AG09319 (cell line): ENCODE measurements at places on chromosomes 6 and 20.

DNA sequence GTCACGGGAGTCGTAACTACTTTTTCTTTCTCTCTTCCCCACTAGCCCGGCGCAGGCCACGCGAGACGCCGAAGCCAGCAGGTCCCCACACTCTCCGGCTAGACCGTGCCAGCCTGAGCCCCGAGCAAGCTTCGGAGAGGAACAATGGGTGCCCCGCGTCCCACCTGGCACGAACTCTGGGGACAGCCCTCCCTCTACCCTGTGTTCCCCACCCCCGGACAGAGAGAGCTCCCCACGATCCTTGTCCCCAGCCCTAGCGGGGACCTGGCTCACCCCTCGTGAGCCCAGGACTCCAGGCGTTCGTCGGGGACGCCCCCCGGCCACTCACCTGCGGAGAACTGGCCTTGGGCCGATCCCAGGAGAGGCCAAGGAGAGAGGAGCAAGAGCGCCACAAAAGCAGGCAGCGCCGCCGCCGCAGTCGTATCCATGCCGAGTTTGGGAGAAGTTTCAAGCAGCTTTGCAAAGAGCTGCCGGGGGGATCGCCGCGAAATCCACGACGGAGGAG lies 416 bp downstream of the PTPRK start:
- no peak for DNase-seq

DNA sequence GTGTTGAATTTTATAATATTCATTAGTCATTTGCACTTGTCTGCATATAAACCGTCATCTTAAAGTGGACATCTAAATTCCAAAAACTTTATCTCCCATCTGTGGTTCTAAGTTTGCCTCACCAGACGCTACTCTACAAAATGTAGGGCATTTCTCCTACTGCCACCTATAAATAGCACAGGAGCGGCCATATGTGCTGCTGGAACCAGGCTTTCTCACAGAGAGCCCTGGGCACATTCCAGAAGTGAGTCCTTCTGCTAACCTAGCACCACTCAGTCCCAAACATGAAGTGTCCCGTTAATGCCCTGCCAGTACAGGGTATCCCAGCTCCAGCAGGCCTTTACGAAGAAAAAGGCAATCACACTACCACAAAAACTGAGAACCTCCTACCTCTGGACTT lies 153.7 kb downstream of the TMEM242 start:
- no peak for DNase-seq

DNA sequence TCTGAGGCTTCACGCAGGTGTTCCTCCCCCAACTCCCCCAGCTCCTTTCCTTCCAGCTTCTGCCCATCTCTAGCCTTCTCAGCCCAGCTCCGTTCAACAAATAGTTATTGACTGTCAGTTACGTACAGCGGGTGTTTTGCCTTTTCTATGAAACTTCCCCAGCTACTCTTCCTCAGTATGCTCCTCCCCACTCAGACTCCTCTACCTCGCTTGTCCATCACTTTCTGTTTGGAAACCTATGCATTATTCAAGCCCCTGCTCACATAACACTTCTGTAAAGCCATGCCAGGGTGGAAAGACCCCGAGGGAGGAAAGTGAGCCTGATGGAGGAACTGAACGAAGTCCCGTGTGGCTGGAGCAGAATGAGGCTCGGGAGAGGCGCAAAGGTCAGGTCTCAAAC lies 44.2 kb upstream of the NR2E1 start:
- DNase-seq = no peak

DNA sequence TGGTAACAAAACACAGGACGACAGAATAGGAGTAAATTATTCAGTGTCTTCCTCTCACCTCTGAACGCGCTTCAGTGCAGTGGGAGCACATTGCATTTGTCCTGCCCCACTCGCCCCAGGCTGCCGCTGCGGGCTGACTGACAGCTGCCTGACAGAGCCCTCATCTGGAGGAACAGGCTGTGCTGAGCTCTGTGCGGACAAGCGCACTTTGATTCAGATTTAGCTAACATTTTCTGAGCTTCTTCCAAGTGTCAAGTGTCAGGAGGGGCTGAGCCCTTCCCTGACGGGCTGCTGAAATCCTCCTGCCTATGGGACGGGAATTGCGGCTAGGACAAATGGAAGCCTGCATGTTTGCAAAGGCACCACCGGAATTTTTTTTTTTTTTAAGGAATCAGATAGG lies 383.0 kb upstream of the CDH4 start:
- no peak for DNase-seq

DNA sequence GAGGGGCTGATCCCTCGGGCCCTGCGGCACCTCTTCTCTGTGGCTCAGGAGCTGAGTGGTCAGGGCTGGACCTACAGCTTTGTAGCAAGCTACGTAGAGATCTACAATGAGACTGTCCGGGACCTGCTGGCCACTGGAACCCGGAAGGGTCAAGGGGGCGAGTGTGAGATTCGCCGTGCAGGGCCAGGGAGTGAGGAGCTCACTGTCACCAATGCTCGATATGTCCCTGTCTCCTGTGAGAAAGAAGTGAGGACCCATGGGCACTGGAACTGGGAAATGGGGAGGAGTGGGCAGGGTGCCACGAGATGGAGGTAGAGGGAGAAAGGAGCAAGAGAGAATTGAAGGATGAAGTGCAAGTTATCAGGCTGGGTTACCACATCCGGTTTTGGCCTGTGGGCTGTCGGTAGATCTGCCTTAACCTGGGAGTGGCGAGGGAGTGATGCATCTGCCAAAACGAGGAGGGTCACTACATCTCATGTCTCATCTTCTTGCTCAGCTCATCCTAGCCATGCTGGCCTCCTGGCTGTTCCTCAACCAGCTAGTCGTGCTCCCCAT lies 5.4 kb upstream of the PHF1 start:
- DNase-seq = no peak

DNA sequence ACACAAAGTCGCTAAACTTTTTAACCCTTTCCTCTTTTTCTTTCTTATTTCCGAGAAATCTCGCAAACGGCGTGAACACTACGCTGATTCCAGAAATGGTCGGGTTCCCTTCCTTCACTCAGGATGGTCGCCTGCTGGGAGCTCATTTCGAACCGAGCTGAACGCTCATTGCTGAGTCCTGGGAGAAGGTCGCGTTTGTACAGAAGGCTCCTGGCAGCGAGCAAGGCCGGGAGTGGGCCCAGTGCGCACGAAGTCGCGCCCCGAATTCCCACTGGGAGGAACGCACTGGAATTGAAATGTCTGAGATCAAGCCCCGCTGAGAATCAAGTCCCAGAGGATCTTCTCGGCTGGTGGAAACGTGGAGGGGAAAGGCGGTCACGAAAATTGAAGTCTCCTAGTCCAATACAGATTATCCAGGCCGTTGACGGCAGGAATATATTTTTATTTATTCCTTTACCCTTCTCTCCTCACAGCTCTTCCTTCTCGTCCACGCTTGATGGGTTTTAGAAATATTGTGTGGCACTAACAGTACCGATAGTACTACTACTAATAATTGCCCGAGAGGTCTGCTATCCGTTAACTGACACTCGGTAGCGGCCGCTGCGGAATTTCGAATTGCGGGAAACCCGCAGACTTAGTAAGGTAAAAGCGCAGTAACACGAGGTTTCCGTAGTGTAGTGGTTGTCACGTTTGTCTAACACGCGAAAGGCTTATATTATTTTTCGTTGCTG lies 207.2 kb upstream of the ZNF184 start:
- DNase-seq = no peak
